T-helper 17 cell (primary cell): ENCODE measurements at places on chromosomes 4 and X. TPM values are rescaled to one million over a fixed set of nuclear protein-coding genes. Genes with fewer than 3 reads are reported as not detected.

Gene TCEAL3
- 5.2 TPM for total RNA-seq

Gene FMR1
- total RNA-seq, result 83.1 TPM

Gene ABHD18
- total RNA-seq, result 20.3 TPM

Gene SMIM43
- total RNA-seq, result not detected

Gene BTK
- total RNA-seq, result 13.8 TPM

DNA sequence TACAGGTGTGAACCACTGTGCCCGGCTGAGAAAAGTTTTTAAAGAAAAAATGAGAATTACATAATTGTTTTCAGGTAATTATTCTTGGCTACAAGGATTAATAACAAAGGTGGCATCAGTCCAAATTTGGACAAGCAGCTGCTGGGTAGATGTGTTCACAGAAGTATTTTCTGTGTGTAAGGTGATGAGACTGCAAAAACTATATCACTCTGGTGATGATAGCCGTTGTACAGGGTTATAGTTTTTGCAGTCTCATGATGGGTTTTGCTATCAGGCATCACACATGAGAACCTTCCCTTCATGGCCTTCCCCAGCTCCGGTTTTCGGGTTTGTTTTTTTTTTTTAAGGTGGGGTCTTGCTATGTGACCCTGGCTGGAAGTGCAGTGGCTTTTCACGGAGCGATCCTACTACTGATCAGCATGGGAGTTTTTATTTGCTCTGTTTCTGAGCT is 5.1 kb upstream of the SLC10A3 start:
- DNase-seq, result no peak

- no peak for DNase-seq
These were observed 842.1 kb upstream of the HTR2C start for GRCh38 chrX:113741744-113742143.

DNA sequence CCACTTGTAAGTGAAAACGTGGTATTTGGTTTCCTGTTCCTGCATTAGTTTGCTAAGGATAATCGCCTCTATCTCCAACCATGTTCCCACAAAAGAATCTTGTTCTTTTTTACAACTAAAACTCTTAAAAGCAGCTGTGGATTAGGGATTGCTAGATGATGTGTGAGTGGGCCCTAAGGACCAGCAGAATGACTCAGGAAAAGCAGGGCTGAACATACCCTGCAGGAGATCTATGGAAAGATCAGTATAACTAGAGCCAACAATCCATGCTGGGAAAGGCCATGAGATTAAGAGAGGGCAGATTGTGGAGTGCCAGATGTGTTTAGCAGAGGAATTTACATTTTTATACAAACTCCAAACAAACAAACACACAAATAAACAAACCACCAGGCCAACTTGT is 128.4 kb upstream of the TMEM164 start:
- no peak for DNase-seq

GRCh38 chr4:139851639-139852038 is 186.0 kb downstream of the MGST2 start:
- DNase-seq, result no peak

DNA sequence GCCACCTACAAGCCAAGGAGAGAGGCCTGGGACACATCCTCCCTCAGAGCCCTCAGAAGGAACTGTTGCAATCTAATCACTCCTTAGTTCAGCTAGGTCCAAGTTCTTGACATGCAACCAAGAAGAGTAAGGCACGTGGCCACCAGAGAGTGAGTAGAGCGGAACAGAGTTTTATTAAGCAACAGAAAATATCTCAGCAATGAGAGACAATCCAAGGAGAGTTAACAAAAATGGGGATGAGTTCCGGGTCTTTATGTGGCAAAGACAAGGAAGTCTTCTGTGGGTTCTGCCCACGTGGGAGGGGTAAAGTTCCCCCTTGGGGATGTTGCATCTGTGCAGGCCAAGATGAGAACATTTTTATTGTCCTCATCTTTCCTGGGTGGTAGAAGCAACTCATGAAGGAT is 38.5 kb upstream of the PROM1 start:
- DNase-seq, result no peak

- no peak for DNase-seq
These were observed 243.3 kb downstream of the FSTL5 start for GRCh38 chr4:161920304-161921052.

DNA sequence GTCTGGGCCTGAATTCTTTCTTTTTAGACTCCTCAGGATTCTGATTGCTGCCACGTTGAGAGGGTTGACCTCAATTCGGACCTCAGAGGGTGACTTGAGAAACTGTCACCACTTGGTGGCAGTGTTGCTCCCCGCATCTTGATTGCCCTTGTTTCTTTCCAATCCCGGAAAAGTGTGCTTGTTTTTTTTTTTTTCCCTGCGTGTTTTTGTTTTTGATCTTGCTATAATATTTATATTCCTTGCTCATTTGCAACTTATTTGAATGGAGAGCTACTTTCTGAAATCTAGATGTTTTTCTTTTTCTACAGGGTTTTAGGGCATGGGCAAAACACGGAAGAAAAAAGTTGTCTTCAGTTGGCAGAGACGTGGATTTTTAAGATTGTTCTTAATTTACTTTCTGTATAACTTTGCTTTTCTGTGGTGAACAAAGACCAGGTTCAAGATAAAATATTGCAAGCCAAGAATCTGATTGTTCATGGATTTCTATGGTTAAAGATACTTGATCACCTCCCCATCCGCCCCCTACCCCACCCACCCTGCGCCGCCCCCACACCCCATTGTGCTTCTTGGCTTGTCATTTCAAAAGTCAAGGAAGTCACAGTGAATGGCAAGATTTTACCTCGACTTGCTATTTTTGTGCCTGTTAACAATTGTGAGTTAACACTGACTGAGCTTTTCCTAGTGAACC is 102.0 kb downstream of the PTTG2 start:
- peak; percentile 31 for DNase-seq

DNA sequence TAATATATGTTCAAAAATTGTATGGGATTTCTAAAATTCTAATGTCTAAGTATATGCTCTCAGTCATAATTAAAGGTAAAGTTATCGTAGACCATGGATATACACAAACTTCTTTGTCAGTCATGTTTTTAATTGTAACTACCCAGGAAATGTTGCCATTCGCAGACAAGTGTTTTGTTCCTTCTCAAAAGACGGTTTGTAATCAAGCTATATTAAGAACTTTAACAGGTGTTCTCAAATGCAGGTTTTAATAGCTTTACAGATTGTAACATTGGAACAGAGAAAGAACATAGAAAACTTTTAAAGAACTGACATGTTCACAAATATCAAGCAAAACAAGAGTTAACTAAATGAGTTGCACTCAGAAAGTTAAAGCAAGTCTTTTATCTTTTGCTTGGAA is 58.9 kb downstream of the KDM5C start:
- no peak for DNase-seq

DNA sequence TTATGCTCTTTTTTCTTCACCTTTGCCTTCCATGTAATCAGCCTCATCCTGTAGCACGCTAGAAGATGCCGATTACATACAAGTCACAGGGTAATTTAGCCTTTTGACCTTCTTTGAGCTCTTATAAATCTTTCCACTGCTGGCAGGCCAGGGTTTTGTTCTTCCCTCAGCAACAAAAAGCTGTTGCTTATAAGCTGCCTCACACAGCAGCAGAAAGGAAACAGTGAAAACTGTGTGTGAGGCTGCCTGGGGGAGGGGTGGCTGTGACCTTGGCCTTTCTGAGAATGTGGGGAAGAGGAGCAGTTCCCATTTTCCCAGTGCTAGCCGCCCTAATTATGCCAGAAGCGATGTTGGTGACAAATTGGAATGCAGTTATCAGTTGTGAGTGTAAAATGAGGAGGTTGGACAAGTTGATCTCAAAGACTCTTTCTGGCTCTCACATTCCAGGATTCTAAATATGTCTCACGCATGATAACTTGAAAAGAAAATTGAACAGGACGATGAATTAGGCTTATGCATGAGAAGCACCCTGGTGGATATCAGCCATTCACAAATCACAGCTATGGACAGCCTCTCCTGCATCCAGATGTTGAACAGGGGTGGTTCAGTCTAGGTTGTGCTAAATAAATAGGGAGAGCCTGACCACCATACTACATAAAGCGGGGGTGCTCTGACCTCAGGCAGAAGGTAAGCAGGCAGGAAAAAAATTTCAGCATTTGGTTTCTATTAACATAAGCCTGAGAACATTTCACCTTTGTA is 25.7 kb downstream of the SLITRK2 start:
- no peak for DNase-seq

DNA sequence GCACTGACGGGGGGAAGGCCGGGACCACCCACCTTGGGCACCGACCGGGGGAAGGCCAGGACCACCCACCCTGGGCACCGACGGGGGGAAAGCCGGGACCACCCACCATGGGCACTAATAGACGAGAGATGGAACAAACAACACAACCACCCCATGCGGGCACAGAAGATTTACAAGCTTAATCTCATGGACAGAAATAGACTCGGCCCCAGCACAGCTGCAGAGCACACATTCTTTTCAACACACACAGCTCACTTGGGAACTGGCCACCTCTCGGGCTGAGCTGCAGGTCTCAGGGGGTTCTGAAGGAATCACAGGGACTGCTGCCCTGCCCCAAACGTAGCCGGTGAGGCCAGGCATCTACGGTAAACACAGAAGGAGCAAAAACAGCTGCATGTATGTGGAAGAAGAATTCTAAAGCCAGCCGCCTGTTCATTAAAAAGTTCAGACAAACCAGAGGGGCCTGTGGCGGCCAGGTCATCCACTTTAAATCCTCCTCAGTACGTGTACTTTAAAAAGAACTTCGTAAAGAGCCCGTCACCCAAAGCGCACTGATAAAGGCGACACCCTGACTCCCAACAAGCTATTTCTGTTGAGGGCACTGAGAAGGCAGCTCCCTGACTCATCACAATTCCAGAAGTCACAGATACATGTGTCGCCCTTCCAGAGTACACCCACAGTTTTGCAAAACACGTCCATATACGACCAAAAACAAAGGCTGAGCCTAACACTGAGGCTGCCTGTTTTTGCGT is 17.7 kb downstream of the PPP2R3B start:
- no peak for DNase-seq

GRCh38 chr4:138053641-138054301 is 188.4 kb downstream of the SLC7A11 start:
- no peak for DNase-seq

- no peak for DNase-seq
These were observed 64.2 kb downstream of the GEMIN8 start for GRCh38 chrX:13965531-13965930.

- no peak for DNase-seq
These were observed 12.4 kb downstream of the RAI2 start for GRCh38 chrX:17848545-17849265.

DNA sequence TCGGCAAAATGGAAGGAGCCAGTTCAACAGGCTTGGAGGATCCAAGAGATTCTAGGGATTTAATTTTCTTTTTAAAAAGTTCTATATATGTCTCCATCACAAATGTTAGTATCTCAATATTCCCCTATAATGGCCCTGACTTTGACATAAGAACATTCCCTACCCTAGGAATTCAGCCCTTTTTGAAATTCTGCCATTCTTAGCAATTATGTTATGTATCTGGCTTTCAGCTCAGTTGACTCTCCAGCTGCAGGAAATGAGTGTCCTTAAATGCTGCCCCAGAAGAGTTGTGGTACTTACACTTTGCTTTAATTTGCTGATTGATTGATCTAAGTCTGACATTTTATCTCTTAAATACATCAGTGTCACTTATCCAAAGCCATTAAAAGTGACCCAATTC is 1454.3 kb downstream of the FSTL5 start:
- DNase-seq, result no peak

DNA sequence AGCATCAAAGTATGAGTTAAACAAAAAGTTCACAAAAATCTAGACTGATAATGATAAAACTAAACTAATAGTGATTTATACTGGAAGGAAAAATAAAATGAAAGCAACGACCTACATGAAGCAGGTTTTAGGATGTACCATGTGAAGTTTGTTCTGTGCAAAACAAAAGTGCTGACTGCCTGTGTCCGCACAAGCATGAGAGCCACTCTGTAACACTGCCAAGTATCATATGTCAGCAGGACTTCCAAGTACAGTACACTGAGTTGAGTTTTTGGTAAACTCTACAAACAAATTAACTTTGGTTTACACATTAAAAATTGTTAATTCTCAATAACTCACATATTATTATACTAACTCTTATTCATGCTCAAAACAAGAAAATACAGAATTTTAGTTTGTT is 459.0 kb downstream of the PDGFC start:
- no peak for DNase-seq

DNA sequence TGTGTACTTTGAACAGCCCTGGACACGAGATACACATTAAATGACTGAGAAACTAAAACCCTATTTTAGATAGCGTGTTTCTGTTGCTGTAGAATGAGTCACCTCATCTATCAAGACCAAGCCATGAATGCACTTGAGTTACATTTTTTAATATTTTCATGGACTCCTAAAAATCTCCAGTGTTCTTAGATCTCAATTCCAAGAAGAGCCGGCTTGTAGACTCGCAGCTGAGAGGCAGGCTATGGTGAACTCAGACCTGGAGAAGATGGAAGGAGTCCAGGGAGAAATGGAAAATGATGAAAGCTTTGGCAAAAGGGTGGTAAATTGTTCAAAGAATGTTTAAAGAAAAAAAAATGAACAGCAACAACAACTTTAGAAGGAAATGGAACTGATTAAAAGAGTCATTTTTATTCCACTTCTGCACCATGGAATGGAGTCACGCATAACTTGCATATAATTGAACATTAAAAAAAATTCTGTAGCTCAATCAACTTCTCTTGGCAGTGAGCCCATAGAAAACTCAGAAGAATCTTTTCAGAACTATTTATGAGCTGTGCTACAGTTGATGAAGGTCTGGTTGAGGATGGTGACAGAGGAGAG is 129.8 kb downstream of the MXRA5 start:
- no peak for DNase-seq

- no peak for DNase-seq
These were observed 34.6 kb downstream of the ATXN3L start for GRCh38 chrX:13285229-13285628.

GRCh38 chr4:81432825-81433224 is 38.9 kb downstream of the RASGEF1B start:
- no peak for DNase-seq

DNA sequence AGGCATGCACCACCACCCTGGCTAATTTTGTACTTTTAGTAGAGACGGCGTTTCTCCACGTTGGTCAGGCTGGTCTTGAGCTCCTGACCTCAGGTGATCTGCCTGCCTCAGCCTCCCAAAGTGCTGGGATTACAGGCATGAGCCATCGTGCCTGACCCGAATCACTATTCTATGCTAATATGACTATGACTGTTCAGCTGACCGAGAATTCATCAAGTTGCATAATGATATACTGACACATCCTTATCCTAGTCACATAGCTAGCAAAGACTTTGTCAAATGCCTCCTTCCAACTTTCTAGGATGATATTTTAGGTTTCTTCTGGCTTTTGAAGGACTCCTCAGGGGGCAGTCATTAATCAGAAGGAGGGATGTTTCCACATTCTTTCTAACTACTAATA is 4.8 kb upstream of the GPM6B start:
- DNase-seq, result no peak
